GM12892 (cell line): ENCODE measurements at places on chromosomes 11 and 22.
A peak's percentile ranks its signal among the peaks of the same experiment; 100 is the strongest.

DNA sequence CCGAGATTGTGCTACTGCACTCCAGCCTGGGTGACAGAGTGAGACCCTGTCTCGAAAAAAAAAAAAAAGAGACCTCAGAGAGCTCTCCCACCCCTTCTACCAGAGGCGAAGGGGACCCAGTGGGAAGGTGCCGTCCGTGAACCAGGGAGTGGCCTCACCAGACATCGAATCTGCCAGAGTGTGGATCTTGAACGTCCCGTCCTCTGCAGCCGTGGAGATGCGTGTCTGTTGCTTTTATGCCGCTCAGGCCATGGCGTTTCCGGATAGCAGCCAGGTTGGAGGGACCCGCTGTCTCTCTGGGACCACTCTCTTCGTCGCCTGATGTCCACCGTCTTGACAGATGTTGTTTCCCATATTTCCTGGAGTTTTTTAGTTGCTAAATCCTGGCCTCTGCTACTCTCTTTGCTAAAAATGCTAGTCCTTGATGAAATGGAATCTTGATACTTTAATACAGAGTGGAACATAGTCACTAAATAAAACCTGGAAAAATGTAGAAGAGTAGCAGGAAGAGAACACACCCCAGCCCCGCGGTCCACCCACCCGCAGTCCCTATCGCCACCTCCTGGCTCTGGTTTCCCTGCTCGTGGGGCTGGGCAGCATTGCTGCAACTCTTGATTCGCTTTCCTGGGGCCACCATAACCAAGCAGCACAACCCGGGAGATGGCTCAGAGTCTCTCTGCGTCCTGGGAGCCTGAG is 12.0 kb upstream of the MUC6 start:
- no peak for DNase-seq

DNA sequence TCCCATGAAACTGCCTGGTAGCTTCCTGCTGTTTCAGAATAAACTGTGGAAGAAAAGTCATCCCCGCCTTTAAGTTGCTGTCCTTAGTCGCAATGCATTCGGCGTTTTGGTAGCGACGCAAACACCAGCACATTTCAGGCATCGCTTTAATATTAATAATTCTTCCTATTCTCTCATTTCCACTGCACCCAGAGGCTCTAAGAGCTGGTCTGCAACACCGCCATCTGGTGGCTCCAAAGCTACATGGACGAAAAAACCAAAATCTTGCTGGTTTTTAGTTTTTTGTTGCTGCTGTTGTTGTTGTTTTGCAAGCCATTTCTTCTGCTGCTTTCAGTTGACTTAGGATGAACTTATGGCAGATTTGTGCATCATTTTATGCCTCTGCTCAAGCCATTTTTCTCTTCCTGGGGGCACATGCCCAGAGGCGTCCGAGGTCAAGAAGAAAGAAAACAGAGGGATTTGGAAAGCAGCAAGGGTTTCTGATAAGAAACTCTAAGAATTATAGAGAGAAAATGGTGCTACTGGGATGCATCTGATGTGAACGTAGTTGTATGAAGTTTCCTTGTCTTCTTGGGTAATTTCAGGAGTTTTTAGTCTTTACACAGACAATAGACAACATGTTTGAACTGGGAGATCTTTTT is 345.4 kb upstream of the KIRREL3 start:
- DNase-seq = peak; percentile 8

DNA sequence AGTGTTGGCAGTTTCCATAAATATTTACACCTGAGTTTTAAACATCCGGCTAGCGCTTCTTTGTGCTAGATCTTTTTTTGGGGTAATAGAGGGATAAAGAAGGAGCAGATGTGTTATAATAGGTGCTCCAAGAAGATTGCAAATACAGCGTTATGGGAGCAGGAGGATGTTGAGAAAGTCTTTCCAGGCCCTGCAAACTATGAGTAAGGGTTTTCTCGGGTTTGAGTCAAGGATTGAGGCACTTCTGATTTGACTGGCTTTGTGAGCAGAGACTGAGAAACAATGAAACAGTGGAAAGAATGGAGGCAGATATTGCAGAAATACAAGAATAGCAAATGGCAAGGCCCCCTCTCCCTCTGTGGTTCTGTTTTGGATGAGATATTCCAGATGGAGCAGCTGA is 155.0 kb upstream of the TIMP3 start:
- no peak for DNase-seq

DNA sequence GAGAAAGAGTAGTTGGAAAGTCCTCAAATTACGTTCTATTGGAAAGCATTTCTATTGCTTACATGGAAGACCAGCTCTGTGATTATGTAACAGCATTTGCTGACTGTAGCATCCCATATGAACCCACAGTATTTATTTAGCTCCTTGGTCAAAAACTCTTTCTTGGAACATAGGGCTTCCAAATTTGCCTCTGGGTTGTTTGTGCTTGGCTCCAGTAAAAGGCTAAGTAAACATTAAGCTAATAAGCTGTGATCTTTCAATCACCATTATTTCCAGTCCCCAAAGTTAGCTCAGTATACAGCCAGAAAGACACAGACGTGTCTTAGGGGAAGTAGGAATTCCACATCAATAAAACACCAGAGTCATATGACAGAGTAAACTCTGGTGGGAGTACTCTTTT is 668.8 kb downstream of the DLG2 start:
- DNase-seq = no peak

GRCh38 chr11:62575156-62575555 is 1.5 kb upstream of the EEF1G start:
- DNase-seq = no peak
